ENCODE measurements at places on chromosomes 2 and 18.
A peak's percentile ranks its signal among the peaks of the same experiment; 100 is the strongest.

- no peak for DNase-seq
Measured at GRCh38 chr18:59537579-59537978, 159.6 kb downstream of the CCBE1 start.

DNA sequence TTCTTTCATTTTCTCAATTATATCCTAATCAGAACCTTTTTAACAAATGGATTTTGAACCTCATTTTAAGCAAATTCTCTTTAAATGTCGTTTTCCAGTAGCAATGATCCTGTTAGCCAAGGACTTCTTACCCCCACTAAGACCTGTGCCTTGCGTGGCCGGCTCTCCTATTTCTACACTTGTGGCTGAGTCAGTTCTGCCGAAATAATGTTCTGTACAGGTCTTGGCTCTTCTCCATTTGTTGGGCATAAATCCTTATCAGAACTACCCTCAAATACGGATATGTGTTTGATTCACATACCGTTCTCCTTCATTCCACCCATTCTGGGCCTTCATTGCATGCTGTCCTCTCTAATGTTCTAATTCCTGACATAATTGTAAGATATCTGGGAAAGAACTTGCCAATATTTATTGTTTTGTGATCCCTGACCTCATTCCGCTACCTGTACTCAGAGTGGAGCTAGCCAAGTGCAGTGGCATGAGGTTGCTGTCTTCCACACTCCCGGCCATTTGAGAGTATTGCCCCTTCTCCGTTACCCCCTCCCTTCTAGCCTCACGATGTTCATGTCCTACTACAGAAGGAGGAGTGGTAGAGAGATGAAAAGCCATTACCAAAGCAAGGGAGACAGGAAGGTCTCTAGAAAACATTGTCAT lies 78.7 kb downstream of the MYOM1 start:
- DNase-seq: no peak

DNA sequence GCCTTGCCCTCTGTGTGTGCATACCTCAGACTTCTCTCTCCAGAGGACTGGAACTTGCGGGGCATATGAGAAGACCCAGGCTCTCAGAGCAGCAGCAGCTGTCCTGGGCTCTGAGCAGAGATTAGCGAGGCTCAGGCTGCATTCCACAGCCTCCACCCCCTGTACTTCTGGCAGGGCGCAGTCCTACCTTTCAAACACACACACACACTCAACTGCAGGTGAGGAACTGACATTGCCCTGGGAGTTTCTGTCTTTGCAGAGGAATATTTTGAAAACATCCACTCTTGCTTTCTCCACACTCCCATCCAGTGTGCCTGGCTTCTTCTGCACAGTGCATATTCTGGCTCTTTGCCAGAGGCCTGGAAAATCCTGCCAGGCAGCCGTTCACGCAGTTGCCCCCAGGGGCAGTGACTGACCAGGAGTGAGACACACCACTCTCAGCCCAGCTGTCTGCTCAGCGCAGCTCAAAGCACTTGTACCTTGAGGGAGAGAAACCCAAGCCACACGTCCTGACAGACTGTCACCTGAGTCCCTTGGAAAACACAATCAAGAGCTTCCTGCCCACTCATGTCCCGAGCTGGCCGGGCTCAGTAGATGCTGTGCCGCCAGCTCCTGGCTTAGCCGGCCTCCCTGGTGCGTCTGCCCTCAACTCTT lies 460.8 kb downstream of the RNF144A start:
- DNase-seq: no peak

GRCh38 chr2:65357959-65358294 lies 74.5 kb downstream of the SPRED2 start:
- DNase-seq: no peak

GRCh38 chr18:37383036-37383785 lies 182.4 kb downstream of the CELF4 start:
- DNase-seq: no peak

DNA sequence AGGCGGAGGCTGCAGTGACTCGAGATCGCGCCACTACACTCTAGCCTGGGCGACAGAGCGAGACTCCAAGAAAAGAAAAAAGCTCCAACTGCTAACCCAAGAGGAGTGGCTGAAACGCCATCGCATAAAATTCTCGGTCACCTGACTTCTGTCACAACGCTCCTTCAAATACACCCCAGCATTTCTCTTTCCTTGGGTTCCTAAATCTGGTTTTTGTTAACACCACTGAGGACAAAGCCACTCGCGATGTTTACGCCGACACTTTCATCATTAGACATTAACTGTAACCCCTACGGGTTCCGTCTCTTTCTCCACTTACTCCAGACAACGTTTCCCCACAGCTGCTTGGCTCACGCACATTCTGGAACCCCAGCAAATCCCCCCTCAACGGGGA lies 679 bp downstream of the CLK1 start:
- DNase-seq: no peak

GRCh38 chr18:58915006-58915799 lies 50.5 kb downstream of the ZNF532 start:
- DNase-seq: no peak

GRCh38 chr2:65120990-65121693 lies 8.8 kb downstream of the RAB1A start:
- DNase-seq: no peak

- DNase-seq: no peak
Measured at GRCh38 chr2:55840460-55840859, 83.1 kb downstream of the EFEMP1 start.

DNA sequence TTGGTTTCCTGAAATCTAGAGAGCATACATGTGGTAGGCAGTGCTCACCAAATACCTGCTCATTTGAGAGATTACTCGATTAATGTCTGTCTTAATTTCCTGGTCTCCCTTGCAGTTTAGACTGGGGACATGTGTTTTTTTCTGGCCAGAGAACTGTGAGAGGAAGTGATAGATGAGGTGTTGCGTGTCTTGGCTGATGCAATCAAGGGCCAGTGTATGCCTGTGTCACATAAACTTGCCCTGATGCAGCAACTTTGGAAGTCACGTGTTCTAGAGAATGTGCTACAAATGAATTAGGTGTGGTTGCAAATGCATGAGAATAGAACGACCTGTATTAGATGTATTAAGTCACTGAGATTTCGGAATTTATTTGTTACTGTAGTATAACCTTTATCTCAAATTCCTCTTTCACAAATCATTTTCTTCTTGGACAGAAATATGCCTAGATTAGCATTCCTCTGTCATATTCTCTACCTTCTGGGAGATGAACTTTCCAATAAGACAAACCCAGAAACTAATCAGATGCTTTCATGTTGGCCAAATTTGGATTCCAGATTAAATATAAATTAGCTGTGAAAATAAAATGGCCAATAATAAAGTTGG lies 9.9 kb upstream of the IL1A start:
- DNase-seq: peak; percentile 28

DNA sequence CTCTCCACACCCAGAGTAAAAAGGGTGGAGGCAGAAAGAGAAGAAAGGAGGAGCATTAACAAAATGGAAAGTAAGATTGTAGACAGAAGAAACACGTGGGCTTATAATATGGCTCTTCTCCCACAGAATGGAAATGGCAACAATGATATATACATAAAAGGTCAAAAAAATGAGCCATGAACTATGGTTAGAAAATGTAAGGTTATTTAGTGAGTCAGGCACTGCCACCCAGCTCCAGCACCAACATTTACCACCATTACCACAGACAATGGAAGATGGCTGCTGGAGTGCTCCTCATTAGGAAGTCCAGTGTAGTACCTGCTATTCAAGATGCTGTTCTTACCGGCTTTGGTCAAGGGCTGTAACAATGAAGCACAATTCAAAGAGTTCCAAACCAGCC lies 258.0 kb downstream of the ZEB2 start:
- DNase-seq: no peak

DNA sequence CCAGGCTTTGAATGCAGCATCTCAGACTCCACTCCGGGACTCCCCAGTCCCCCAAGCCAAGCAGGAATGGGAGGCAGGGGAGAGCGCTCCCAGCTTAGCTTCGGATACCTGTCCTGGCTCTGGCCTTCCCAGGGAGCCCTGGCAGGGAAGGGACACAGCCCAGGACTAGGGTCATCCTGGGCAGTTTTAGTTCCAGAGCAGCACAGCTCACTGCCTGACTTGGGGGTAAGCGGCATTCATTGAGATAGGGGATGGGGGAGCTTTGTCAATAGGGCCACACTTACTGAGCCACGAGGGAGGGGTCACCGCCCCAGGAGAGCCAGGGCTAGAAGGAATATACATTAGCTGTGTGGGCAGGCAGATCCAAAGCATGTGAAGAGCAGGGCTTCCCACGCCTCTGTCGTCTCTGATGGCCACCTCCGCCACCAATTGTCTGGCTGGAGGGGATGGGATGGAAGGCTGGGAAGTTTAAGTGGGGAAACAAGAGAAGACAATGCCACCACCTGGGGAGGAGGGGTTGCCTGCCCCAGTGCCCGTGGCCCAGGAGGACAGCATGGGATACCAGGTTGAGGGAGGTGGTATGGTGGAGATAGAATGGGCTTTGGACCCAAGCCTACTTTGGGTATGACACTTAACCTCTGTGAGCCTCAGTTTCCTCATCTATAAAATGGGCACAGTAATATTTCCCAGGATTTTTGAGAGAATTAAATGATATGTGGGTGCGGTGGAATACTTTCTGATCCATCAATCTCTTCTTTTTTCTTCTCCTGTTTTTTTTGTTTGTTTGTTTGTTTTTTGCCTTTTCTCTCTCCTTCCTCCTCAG lies 40.2 kb downstream of the SCTR start:
- DNase-seq: no peak

DNA sequence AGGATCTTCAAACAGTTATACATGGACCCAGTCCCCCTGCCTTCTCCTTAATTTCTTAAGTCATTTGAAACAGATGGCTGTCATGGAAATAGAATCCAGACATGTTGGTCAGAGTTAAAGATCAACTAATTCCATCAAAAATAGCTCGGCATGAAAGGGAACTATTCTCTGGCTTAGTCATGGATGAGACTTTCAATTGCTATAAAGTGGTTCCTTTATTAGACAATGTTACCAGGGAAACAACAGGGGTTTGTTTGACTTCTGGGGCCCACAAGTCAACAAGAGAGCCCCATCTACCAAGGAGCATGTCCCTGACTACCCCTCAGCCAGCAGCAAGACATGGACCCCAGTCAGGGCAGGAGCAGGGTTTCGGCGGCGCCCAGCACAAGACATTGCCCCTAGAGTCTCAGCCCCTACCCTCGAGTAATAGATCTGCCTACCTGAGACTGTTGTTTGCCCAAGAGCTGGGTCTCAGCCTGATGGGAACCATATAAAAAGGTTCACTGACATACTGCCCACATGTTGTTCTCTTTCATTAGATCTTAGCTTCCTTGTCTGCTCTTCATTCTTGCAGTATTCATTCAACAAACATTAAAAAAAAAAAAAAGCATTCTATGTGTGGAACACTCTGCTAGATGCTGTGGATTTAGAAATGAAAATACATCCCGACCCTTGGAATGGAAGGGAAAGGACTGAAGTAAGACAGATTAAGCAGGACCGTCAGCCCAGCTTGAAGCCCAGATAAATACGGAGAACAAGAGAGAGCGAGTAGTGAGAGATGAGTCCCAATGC lies 4.6 kb downstream of the TTR start:
- DNase-seq: no peak

- DNase-seq: no peak
Measured at GRCh38 chr2:108701806-108702205, 17.5 kb upstream of the RANBP2 start.

DNA sequence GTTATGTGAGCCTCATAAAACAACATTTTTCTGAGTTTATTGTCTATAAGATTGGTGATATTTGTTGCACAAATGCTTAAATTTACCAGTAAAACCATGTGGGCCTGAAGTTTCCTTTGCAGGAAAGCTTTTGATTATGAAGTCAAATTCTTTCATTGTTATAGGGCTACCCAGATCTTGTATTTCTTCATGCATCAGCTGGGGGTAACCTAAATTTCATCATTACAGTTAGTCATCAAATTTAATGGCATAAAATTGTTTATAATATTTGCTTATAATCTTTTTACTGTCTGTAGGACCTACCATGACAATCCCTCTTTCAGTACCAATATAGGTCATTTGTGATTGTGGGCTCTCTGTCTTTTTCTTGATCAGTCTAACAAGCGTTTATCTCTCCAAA lies 47.8 kb downstream of the SMAD2 start:
- no peak for DNase-seq

DNA sequence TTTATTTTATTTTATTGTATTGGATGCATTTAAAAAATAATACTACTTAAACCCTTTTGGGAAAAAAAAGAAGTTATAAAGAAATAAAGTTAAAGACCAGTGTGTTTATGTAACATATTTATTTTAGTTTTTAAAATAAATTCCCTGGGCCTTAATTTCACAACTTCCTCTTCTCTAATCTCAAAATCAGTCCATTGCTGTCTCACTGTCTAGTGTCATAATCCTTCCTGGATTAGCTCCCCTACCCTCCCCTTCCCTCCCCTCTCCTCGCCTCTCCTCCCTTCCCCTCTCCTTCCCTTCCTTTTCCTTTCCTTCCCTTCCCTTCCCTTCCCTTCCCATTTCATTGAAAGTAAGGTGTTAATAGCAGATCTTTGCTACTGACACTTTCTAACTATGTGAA lies 40.3 kb upstream of the ZEB2 start:
- DNase-seq: no peak

DNA sequence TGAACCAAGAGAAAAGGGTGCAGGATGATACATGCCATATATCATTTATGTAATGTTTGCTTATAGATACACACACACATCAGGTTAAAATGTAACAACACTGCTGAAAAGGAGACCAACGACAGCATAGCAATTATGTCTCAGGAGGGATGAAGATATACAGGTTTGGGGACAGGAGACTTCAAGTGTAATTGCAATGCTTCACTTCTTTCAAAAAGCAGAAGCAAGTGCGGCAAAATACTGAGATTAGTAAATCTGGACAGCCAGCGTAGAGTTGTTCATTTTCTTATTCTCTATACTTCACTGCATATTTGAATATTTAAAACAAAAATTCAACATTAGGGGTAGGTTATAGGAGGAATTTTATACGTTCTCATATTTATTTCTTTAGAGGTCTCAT lies 87.2 kb downstream of the L3MBTL4 start:
- DNase-seq: no peak

DNA sequence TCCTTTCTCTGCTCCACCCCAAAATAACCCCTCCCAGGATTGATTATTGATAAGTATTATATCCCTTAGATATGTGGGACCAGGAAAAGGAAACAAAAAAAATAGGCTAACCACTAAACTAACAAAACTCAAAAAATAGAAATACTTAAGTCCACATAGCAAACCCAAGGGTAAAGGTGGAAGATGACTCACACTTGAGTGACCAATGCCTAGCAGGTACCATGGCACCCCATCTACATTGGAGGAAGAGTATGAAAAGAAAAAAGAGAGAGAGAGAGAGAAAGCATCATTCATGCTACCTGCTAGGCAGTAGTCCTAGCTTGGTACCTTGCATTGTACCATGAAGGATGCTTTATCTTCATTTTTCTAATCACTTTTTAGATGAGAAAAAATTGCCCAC lies 6.3 kb downstream of the EXOC6B start:
- DNase-seq: no peak

- no peak for DNase-seq
Measured at GRCh38 chr2:127818794-127819425, 7.9 kb upstream of the WDR33 start.

All from CD4-positive, alpha-beta T cell treated with Interleukin-4 for 4 hours (primary cell).